ENCODE measurements at places on chromosomes 5 and 9.

DNA sequence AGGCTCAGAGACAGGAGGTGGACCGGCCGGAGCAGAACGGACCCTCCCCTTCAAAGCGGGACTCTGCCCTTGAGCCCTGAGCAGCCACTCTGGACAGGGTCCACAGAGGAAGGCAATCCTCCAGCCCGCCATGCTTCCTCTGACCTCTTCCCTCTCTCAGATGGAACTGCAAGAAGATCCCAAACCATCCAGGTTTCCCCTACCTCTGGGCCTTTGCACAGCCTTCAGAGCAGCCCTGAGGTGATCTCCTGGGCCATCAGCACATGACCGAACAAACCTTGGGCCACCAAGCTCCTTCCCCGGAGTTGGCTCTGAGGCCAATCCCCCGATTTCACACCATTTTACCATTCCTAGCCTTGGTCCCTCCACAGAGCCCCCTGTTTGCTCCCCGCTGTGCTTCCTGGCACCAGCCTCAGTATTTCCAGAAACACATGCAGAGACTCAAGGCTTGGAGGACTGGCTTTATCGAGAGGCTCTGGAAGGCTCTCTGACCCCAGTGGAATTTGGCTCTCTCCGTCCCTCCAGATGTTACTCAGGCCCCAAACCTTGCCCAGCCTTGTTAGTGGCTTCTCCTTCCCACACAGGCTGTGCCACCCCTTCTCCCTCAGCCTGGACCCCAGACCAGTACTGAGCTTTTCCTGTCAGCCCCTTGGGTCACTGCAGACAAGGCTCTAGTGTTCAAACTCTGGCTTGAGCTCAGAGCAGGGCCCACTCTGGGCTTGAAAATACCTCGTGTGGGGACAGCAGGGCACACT, 48.6 kb upstream of the KCNMB1 start:
- no peak for DNase-seq

- no peak for DNase-seq
Observed at GRCh38 chr5:145718956-145719355, 116.2 kb downstream of the PRELID2 start.

GRCh38 chr5:10987276-10987924, 226.4 kb upstream of the DAP start:
- peak; percentile 7 for DNase-seq

- DNase-seq: peak; percentile 88
Observed at GRCh38 chr5:168219515-168220410, 71.7 kb upstream of the WWC1 start.

GRCh38 chr9:113319054-113319453, 15.9 kb upstream of the RNF183 start:
- no peak for DNase-seq
